Activated T-helper 1 cell treated with anti-CD3 and anti-CD28 coated beads, Interleukin-2, amount 50 U/mL, for 16 hours (primary cell): ENCODE measurements at places on chromosomes 6 and 20.

DNA sequence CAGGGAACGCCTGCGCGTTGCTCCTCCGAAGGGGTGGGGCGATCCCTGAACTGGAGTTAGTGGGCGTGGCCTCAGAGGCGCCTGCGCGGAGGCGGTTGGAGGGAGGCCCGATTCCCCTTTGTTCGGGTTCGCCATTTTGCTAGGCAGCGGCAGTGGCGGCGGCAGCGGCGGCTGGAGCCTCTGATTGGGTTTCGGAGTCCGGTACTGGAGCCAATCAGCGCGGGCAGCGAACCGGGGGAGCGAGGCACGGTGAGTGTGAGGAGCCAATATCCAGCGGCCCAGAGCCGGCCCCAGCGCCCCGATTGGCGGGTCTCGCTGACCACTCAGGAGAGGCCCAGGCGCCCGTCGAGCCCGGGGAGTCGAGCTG, at the start of gene NFYA:
Gene NFYA, plus strand, starts transcription at position 139 of the 367 bp plus-strand sequence. CDS start 6,116 bp downstream, outside the sequence.
- DNase-seq = no peak

GRCh38 chr6:87944541-87944954, 103.1 kb upstream of the SPACA1 start:
- no peak for DNase-seq

DNA sequence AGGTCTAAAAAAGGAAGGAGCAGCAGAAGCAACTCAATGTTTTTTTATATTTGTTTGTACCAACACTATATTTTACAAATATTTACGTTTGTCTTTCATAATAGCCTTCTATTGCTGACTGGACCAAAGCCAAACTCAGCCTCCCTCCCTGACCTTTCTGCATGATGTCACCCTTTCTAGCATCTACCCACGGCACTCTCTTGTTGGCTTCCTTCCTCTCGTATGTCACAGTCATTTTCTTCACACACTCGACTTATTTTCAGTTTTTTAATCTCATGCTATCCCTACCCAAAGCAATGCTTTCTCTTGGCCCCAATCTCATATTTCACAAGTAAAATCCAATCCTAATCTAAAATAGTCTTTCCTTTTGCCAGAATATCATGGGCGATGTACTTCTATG, 16.3 kb upstream of the FAM8A1 start:
- DNase-seq = no peak

GRCh38 chr20:46934746-46935287, 40.2 kb downstream of the EYA2 start:
- no peak for DNase-seq

GRCh38 chr20:15817351-15817750, 755.9 kb downstream of the KIF16B start:
- no peak for DNase-seq

- DNase-seq = no peak
These were observed 509 bp upstream of the TPD52L2 start for GRCh38 chr20:63864545-63864977.
